ENCODE measurements at places on chromosomes 13 and 19.

DNA sequence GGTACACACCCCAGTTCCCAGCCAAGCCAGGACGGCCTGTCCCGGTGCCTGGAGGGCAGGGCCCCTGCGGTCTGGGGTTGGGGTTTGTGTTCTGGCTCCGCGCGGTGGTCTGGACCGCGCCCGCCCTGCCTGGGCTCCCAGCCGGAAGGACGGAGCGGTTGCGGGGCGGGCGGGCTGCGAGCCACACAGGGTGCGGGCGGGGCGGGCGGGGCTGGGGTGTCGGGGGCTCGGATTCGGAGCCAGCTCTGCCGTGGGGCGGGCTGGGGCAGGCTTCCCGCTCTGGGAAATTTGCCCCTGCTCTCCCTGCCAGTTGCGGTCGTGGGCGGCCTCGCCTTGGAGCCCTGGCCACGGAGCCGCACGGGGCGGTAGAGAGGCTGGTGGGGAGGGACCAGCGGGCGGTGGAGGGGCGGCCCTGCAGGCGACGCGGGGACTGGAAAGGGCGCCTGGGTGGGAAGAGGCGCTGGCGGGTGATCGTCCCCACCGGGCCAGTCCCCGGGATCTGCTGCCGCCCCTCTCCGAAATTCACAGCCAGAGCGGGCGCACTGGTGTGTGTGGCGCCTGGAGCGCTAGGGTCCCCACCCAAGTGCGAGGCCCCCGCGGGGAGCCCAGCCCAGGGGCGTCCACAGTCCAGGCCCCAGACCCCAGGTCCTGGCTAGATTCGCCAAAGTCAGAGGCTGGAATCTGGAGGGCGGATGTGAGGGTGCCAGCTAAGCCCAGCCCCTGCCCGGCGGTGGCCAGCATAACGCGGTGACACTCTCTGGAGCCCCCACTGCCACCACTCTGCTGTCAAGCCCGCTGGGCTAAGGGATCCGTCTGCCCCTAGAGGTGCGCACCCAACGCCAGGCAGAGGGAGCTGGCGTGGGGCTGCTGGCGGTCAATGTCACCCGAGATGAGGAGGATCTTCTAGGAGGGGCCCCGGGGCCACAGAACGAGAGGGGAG, 11.0 kb upstream of the ZNF492 start:
- no peak for DNase-seq

GRCh38 chr13:100552755-100553154, 35.8 kb downstream of the GGACT start:
- DNase-seq: no peak

- DNase-seq: no peak
Observed at GRCh38 chr19:335486-336066, 9.0 kb downstream of the MIER2 start.

DNA sequence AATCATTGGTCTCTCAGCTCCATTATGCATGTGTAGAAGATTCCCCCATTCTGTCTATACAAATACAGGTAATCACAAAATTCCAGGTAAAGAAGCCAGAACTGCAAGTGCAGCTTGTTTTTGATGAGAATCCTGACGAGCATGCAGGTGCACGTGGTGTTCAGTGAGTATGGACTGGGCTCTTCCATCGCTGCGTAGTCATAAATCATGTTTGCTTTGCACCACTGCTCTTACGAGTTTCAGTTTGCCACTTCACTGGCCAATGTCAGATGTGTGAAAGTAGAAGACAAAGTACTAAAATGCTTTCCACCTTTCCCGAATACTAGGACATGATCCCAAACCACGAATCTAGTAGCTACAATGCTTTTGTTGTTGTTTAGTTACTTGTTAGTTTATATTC, 390.7 kb downstream of the LIG4 start:
- no peak for DNase-seq

- no peak for DNase-seq
Observed at GRCh38 chr13:31774186-31774750, 34.9 kb downstream of the RXFP2 start.

DNA sequence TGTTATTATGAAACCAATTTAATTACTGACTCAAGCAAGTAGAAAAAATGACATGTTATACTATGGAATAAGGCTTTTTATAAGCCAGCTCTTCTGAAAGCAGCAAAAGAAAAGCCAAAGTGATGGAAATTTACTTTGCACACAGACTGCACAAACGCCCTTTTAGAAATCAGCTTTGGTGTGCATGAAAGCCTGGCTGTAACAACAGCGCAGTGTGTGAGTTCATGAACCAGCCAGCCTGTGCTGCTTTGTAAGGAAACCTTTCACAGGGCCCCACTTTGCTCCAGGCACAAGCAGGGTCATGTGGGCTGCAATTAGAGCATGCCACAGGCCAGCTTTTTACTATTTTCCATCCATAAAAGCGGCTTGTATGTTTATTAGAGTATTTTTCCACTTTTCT, 13.6 kb upstream of the IFT88 start:
- DNase-seq: no peak

- no peak for DNase-seq
Observed at GRCh38 chr19:55091955-55092354, 16.3 kb downstream of the EPS8L1 start.

DNA sequence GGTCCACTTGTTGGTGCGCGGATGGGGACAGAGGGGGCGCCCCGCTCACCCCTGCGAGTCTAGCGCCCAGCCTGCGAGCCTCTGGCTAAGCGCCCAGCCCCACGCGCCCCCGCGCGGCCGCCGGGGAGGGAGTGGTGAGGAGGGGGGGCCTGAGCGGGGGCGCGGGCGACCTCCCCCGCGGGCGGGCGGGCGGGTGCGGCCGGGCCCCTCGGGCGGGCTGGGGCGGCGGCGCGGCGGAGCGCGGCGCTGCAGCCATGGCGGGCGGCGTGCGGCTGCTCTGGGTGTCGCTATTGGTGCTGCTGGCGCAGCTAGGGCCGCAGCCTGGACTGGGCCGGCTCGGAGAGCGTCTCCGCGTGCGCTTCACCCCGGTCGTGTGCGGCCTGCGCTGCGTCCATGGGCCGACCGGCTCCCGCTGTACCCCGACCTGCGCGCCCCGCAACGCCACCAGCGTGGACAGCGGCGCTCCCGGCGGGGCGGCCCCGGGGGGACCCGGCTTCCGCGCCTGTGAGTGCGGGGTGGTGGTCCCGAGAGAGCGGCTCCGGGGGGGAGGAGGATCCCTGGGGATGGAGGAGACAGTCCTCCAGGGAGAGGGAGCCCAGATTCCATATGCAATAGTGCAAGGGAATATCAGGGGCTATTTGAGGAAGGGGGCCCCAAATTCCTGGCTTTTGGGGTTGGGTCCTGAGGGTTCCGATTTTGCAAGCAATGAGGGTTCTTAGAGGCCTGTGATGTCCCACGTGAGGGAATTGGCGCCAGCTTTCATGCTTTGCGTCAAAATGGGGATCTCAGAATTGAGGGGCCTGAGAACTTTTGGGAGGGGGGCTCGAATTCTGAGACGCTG, at the start of gene LTBP4:
TSS of gene LTBP4 (plus strand) at position 236 of the 841 bp plus-strand sequence. CDS start at position 255, 19 bp downstream.
- DNase-seq: no peak

DNA sequence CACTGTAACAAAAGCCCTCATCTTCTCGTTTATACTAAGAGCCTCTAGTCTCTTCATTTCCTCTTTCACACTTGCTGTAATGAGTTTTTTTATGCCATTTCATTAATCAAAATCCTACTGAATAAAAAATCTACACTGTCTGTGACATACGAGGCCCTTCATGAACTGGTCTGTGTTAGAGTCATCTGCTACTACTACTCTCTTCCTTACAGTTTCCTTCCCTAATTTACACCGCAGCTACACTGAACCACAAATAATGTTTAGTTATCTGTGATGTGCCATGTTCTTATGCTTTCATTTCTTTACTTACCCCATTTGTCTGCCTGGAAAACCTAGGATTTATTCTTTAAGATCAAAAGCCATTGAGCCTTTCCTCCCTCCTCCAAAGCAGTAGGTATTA, 16.0 kb downstream of the UFM1 start:
- no peak for DNase-seq

- DNase-seq: no peak
Observed at GRCh38 chr19:18291590-18292461, 10.4 kb upstream of the JUND start.

- no peak for DNase-seq
Observed at GRCh38 chr19:57708641-57709361, at the start of gene ZNF154. ZNF154 (minus strand) TSS chr19:57709204; CDS start chr19:57708971, 233 bp downstream.

GRCh38 chr13:31965361-31966066, 66.1 kb upstream of the FRY start:
- no peak for DNase-seq

DNA sequence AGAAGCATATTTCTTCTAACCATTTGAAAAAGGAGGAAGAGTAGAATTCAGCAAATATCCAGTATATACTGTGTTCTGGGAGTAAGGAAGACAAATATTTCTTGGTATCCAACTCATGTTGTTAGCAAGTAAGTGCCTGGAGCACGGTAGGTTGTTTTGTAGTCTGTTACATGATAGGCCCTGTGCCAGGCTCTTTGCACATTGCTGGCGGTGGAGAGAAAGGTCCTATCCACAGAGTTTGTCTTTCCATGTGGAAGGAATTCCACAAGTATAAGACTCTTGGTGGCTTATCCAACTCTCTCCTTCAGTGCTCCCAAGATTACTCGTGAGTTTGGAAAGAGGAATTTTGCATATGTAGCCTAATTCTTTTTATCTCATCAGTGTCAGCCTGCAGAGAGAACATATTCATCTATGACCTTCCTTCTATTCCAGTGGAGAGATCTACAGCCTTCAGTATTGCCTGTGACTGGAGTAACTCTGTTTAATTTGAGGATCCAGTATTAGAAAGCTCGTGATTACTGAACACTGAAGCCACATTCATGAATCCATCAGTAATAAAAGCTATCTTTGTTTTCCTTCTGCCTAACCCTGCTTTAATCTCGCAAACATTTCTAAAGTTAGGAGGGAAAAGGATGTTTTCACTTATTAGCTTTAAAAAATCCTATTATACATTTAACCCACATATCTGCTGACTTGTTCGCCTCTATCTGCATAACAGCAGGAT, 183.9 kb upstream of the CSNK1A1L start:
- no peak for DNase-seq

- DNase-seq: no peak
Observed at GRCh38 chr13:98307463-98308085, 130.5 kb upstream of the RNF113B start.

Measured in stimulated activated CD4-positive, alpha-beta T cell treated with anti-CD3 and anti-CD28 coated beads, TNF-alpha, amount 100 ng/mL, for 1 hour (primary cell).